IPS DF 6.9 (cell line): ENCODE measurements at places on chromosomes 1 and 21.

GRCh38 chr21:25428537-25428936 is 178.7 kb downstream of the MRPL39 start:
- no peak overlapping the region for H3K27ac ChIP-seq
- no peak overlapping the region for H3K4me3 ChIP-seq
- H3K27me3 ChIP-seq, result no peaks in the 10 kb centered on the region
- no peaks in the 10 kb centered on the region for H3K4me1 ChIP-seq

GRCh38 chr1:88777604-88778149 is 93.6 kb downstream of the PKN2 start:
- H3K27me3 ChIP-seq, result no peaks in the 10 kb centered on the region
- H3K4me1 ChIP-seq, result peaks cover 17% of the 10 kb centered on the region
- no peak for DNase-seq
- H3K4me3 ChIP-seq, result no peak overlapping the region
- peak overlapping the region; percentile 19 for H3K27ac ChIP-seq
- no peaks in the 10 kb centered on the region; the same call in 1 of the 2 replicates for H3K36me3 ChIP-seq

DNA sequence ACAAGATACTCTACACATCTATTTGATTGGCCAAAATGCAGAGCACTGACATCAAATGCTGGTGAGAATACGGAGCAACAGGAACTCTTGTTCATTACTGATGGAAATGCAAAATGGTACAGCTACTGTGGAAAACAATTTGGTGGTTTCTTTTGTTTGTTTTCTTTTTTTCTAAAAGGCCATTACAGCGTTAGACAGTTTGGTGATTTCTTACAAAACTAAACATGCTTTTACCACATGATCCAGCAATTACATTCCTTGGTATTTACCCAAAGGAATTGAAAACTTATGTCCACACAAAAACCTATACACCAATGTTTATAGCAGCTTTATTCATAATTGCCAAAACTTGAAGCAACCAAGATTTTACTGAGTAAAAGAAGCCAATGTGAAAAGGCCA is 66.4 kb upstream of the FBXO28 start:
- H3K36me3 ChIP-seq, result no peaks in the 10 kb centered on the region
- H3K27ac ChIP-seq, result no peak overlapping the region
- no peaks in the 10 kb centered on the region for H3K27me3 ChIP-seq
- H3K4me3 ChIP-seq, result no peak overlapping the region
- no peak for DNase-seq

DNA sequence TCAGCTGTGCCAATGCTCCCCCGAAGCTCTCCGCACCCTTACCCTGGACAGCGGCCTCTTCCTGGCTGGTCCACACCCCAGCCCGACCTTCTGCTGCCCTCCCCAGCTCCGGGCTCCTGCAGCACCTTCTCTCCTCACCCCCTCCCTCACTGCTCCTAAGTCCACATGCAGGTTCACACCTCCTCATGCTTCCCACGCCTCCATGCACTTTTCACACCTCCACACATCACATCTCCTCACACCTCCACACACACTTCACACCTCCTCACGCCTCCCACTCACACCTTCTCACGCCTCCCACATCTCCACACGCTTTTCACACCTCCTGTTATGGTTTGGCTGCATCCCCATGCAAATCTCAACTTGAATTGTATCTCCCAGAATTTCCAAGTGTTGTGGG is 18.9 kb downstream of the GPR137B start:
- DNase-seq, result no peak
- H3K36me3 ChIP-seq, result no peaks in the 10 kb centered on the region
- H3K4me3 ChIP-seq, result no peak overlapping the region
- no peaks in the 10 kb centered on the region for H3K4me1 ChIP-seq
- H3K27me3 ChIP-seq, result no peaks in the 10 kb centered on the region

GRCh38 chr1:151638074-151638775 is 26.4 kb downstream of the SNX27 start:
- no peaks in the 10 kb centered on the region for H3K36me3 ChIP-seq
- H3K4me3 ChIP-seq, result no peak overlapping the region
- H3K27me3 ChIP-seq, result no peaks in the 10 kb centered on the region
- H3K4me1 ChIP-seq, result no peaks in the 10 kb centered on the region
- H3K27ac ChIP-seq, result no peak overlapping the region

DNA sequence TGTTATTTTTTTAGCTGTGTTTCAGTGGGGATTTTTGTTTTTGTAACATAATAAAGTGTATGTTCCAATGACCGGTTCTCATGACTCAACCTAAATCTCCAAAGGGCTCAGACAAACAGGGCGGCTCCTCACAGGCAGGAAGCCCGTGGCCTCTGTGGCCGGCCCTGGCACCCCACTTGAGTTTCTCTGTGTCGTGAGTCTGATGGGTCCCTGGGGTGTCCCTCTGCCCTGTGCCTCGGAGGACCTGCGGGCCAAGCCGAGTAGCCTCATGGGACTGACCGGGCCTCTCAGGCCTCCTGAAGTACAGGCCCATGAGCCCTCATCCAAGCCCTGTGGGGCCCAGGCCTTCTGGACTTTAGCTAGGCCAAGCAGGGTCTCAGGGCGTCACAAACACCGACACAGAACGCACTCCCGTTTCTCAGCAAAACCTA is 16.1 kb upstream of the CCDC27 start:
- DNase-seq, result no peak
- H3K27ac ChIP-seq, result no peak overlapping the region
- peaks cover 15% of the 10 kb centered on the region for H3K36me3 ChIP-seq
- H3K27me3 ChIP-seq, result no peaks in the 10 kb centered on the region

- H3K4me3 ChIP-seq, result no peak overlapping the region
- peaks cover 19% of the 10 kb centered on the region for H3K36me3 ChIP-seq
- H3K4me1 ChIP-seq, result no peaks in the 10 kb centered on the region
- H3K27ac ChIP-seq, result no peak overlapping the region
- H3K27me3 ChIP-seq, result no peaks in the 10 kb centered on the region
- no peak for DNase-seq
Measured at GRCh38 chr1:207762622-207763021, 10.8 kb downstream of the CD46 start.

DNA sequence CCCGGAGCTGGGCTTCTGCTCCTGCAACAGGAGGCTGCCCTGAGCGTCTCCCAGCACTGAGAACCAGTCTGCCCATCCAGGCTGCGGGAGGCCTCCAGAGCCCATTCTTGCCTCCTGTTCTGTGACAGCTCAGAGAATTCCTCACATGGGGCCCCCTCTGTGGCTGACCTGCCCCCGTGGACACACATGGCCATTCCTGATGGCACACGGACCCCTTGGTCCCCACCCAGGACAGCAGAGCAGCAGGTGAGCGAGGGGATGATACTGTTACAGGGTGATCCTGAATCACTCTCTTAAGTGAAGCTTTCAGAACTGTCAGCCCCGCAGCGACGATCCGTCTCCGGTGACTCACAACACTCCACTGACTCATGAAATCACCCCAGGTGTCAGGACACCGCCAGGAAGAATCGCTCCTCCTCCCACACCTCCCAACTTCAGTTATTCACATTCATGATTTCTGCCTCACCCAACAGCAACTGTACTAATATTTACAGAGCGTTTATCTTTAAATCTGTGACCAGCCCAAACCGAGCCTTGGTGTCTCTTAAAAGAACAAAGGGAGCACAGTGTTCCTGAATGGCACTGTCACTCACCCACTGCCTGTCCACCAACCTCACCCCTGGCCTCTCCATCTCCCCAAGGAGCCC is 22.5 kb downstream of the CHD5 start:
- no peaks in the 10 kb centered on the region for H3K4me1 ChIP-seq
- DNase-seq, result no peak
- H3K36me3 ChIP-seq, result no peaks in the 10 kb centered on the region
- H3K27ac ChIP-seq, result no peak overlapping the region
- no peak overlapping the region for H3K4me3 ChIP-seq

DNA sequence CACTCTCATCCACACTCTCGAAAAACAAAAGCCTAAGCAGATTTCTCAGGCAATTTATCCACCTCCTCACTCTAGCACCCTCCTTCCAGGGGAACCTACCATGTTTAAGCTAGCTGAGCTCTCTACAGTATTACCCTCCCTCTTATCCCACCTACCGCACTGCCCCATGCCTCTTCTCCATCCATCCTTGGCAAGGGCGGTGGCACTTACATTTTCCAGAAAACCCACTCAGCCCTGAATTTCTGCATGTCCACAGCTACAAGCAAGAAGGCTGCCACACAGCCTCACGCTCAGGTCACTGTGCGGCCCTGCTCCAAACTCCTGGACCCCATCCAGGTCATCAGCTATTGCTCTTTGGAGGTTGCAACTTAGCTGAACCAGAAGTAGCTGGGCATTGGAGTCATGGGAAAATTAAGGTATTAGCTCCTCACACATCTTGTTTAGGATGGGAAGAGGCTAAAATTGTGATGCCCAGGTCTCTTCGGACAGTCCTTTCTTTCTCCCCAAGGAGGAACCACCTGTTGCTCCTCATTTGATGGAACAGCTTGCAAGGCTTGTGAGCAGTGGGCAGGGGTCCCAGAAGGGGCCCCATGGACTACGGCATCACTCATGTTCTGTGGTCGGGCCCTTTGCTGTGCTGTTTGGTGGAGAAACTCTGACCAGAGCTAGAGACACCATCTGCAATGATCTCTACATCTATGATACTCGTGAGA is 1.1 kb downstream of the KLHDC9 start:
- peaks cover 8% of the 10 kb centered on the region; the same call in 1 of the 2 replicates for H3K36me3 ChIP-seq
- no peaks in the 10 kb centered on the region for H3K4me1 ChIP-seq
- no peak for DNase-seq
- no peak overlapping the region for H3K27ac ChIP-seq
- peak overlapping the region; percentile 68; the same call in 1 of the 2 replicates for H3K4me3 ChIP-seq

- H3K4me1 ChIP-seq, result no peaks in the 10 kb centered on the region; the same call in 1 of the 2 replicates
- no peak overlapping the region for H3K27ac ChIP-seq
- no peaks in the 10 kb centered on the region for H3K27me3 ChIP-seq
Measured at GRCh38 chr21:14259747-14260146, 43.8 kb downstream of the RBM11 start.

DNA sequence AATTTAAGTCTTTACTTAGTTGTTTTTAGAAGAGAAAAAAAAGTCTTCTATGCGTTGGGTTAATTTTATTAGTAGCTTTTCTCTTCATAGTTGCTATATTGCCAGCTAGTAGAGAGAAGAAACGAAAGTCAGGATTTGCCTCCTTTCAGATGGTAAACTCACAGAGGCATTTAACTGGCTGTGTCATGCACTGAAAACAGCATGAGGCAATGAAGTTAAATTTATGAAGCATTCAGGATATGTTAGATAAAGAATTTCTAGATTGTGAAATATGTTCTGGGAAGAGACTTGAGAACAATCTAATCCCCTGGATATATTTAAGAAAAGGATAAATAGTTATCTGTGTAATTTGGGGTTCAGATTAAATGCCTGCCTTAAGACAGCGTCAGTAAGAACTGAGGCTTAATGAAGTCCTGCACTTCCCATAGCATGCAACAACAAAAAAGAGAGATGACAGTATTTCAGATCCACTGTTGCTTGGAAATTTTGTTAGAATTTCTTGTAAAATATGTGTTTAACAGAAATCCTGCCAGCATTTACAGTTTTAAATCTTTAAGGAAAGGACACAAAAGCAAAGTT is 1.7 kb downstream of the ANGPTL1 start:
- H3K27me3 ChIP-seq, result no peaks in the 10 kb centered on the region
- DNase-seq, result no peak
- H3K4me1 ChIP-seq, result no peaks in the 10 kb centered on the region
- no peak overlapping the region for H3K27ac ChIP-seq
- no peaks in the 10 kb centered on the region for H3K36me3 ChIP-seq

DNA sequence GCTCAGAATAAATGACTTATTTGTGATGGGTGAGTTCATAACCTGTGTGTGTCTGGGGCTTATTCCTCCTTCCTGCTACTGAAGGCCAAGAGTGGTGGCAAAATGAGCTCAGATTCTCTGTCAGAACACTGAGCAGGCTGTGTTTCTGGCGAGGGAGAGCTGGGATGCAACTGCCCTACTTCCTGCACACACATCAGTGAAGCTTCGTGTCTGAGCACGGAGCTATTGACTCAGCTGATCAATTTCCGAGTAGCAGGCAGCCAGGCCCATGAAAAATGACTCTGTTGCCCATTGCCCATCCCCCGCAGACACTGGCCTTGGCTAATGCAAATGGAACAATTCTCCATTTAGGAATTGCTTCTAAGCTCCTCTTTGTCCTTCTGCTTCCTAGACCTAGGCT is 27.7 kb downstream of the TNR start:
- H3K36me3 ChIP-seq, result no peaks in the 10 kb centered on the region
- peaks cover 2% of the 10 kb centered on the region for H3K4me1 ChIP-seq
- H3K27ac ChIP-seq, result no peak overlapping the region
- no peak for DNase-seq
- no peak overlapping the region for H3K4me3 ChIP-seq

DNA sequence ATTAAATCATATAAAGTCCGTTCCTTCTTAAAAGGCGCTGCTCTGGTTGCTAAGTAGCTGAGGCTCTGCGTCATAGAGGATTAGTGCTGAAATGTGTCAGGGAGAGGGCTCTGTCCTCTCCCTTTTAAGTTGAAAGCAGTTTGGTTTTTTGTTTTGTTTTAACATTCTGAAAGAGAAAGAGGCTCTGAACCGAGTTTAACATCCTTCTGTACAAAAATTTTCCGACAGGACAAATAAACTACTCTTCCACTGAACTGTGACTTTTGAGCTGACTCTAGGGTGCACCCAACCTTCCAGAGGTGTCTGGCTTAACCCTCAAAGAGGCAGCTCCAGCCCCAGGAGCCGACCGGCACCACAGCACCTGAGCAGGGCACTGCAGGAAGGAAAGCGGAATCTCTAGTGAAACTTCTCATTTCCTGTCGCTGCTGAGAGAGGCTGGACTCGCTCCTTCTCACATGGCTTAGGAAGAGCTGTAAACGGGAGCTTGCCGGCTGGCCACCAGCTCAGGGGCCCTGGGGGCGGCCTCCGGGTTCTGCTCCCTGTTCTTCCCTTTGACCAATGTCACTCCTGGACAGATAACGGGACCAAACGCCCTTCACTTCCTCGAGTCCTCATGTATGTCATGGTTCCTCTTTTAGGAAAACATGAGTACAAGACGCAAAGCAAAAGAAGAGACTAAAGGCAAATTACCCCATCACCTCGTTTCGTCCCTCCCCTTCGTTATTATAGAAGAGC is 1.2 kb downstream of the VAV3 start:
- no peak overlapping the region for H3K27ac ChIP-seq
- H3K36me3 ChIP-seq, result no peaks in the 10 kb centered on the region
- H3K4me3 ChIP-seq, result peak overlapping the region; percentile 72; the same call in 1 of the 2 replicates
- DNase-seq, result no peak
- no peaks in the 10 kb centered on the region for H3K4me1 ChIP-seq

- DNase-seq, result no peak
- peaks cover 5% of the 10 kb centered on the region; the same call in 1 of the 2 replicates for H3K36me3 ChIP-seq
- H3K27ac ChIP-seq, result no peak overlapping the region
- no peaks in the 10 kb centered on the region for H3K27me3 ChIP-seq
- no peaks in the 10 kb centered on the region for H3K4me1 ChIP-seq
- no peak overlapping the region for H3K4me3 ChIP-seq
Measured at GRCh38 chr1:24796524-24796923, 51.3 kb downstream of the CLIC4 start.

GRCh38 chr1:110780600-110781484 is 92.1 kb upstream of the CD53 start:
- no peak overlapping the region for H3K27ac ChIP-seq
- H3K36me3 ChIP-seq, result no peaks in the 10 kb centered on the region
- H3K4me1 ChIP-seq, result no peaks in the 10 kb centered on the region
- H3K4me3 ChIP-seq, result peak overlapping the region; percentile 27; the same call in 1 of the 2 replicates
